Umbilical cord (tissue), 2 donors: ENCODE measurements at places on chromosomes 4 and X. TPM values are rescaled to one million over a fixed set of nuclear protein-coding genes. Genes with fewer than 3 reads are reported as not detected.

NXF2 gene
- total RNA-seq: not detected

PNMA3 gene
- 15.4 TPM for total RNA-seq

ACOT9 gene
- 29.4 TPM for total RNA-seq

ADGRL3 gene
- 101 TPM for total RNA-seq

SGCB gene
- 51.5 TPM for total RNA-seq

CLNK gene
- total RNA-seq: 2.4 TPM

SNCA gene
- total RNA-seq: 86.4 TPM

SPATA4 gene
- 0.72 TPM for total RNA-seq

GRCh38 chr4:112895811-112896608, 153.4 kb upstream of the ANK2 start:
- DNase-seq: peak; percentile 49

DNA sequence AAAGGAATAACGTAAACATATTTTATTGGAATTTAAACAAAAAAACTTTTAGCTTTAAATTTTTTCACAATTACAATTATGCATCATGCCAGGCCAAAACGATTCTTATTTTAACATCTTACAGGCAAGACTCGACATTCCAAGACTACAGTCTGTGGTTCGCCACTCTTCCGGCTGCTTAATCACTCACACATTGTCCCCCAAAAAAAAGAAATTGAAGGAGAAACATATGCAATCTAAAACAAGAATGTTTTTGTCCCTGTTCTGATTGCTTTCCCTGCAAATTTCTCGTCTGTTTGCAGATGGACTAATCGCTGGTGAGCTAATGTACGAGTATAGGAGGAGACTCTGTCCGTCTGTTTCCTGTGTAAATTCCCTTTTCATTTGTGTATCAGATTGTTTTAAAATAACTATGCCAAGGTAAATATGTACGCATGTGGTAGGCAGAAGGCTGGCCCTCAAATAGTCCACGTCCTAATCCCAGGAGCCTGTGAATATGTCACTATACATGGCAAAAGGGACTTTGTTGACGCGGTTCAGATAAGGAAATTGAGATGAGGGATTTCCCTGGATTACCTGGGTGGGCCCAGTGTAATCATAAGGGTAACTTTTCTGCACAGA, 37.7 kb upstream of the MTNR1A start:
- no peak for DNase-seq

DNA sequence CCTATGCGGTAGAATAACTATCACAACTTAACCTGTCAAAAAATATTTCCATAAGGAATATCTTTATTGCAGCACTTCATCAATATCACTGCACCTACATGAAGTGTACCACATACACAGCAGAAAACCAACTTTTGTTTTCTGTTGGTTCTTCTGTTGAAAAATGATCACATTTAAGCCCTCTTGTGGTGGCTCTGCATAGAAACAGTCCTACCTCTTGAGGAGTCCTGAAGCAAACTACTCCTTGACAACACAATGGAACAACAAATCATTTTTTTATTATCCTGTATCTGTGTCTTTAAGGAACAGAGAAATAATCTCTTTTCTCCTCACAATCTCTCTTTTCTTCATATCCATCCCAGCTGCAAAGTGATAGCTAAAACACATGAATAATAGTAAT, 39.8 kb upstream of the ATOH1 start:
- DNase-seq: peak; percentile 23

GRCh38 chr4:4867375-4868039, 8.0 kb downstream of the MSX1 start:
- DNase-seq: peak; percentile 55

- DNase-seq: no peak
Measured at GRCh38 chrX:33053001-33053400, 158.3 kb downstream of the DMD start.

- DNase-seq: no peak
Measured at GRCh38 chr4:165011403-165011802, 20.4 kb upstream of the TRIM60 start.

DNA sequence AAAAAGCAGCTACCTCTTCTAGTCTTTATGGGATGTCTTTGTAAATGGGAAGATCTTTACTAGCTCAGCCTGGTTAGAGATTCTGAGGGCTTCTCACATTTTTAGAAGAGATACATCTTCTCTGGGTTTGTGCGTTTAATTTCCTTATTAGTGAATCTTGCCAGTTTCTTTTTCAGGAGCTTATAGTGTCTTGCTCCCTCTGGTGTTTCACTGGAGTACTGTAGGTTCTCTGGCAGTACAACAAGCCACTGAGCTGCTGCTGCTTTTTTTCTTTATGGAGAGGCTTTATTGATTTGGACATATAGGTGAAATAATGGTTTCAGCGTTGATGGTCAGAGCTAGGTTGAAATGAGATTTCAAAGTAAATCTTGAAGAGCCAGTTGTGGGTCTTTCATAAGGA, 82.9 kb downstream of the LAS1L start:
- DNase-seq: no peak

DNA sequence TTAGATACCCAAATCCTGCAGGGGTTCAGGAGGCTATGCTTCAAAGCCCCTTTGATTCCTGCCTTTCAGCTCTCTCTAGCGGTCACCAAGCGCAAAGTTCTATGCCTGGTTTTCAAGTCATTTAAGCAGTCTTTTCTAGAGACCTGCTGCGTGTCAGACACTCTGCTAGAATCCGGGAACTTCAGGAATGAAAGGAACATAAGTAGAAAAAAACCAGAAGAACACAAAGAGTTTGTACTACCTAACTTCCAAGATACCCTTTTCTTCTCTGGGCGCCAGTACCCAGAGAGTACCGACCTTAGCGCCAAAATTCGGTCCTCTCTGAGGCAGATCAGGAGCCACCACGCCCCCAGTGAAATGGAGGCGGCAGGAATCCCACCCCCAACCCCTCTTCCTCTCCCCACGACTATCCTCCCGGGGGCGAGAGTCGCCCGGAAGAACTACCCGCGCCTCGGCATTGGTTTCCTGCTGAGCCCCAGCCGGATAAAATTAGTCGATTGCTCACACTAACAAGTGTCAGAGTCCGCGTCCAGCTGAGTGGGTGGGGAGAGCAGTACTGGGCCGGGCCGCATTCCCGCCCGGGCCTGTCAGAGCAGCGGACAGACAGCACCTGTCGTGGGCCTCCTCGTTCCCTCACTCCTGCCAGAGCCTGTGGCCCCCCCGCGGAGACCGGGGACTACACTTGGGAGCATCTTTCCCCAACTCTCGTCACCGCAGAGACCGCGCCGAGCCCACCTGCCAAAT, 78.8 kb downstream of the RLIM start:
- peak; percentile 82 for DNase-seq

GRCh38 chr4:8732092-8732491, 139.5 kb downstream of the CPZ start:
- DNase-seq: no peak

DNA sequence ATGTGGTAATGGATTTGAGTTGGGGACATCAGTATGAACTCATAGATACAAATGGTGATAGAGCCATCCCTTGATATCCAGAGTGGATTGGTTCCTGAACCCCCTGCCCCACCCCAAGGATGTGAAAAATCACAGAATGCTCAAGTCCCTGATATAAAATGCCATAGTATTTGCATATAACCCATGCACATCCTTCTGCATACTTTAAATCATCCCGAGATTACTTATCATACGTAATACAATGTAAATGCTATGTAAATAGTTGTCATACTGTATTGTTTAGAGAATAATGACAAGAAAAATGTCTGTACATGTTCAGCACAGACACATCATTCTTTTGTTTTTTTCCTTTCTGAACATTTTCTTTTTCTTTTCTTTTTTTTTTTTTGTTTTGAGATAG, 18.9 kb upstream of the SEPTIN11 start:
- DNase-seq: no peak

DNA sequence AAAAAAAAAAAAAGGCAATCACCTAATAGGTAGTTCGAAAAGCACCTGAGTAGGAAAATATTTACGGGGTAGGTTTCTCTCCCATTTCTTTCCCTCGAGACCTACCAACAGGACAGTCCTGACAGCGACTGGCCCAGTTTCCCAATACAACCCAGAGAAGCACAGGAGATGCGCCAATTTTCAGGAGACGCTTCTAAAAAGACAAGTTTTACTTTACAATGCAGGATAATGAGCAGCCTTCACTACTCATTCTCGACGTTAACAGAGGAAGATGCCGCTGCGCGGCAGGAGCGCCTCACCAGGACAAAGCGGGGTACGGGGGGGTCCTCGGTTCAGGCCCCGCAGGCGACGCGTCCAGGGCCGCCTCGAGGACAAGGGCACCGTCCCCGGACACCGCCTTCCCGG, 708 bp downstream of the BCLAF3 start:
- peak; percentile 2 for DNase-seq

- no peak for DNase-seq
Measured at GRCh38 chr4:135418353-135418752, 1216.8 kb upstream of the PABPC4L start.

DNA sequence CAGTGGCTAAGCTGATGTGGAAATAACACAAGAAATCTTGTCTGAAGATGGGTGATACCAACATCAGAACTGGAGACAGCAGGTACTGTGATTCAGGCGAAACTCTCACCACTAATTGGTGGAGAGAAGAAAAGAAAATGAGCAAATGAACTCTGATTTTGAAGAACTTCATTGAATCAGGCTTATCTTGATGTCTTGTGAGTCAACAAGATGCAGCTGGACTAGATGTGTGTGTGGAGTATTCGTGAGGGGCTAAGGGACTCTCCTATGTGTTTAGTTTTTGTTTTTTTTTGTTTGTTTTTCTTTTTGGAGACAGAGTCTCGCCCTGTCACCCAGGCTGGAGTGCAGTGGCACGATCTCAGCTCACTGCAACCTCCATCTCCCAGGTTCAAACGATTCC, 131.6 kb downstream of the DHRSX start:
- no peak for DNase-seq
